ENCODE measurements at places on chromosomes 7 and 10.

- no peak for DNase-seq
Measured at GRCh38 chr7:25408012-25408687, 179.9 kb upstream of the NPVF start.

- DNase-seq: peak; percentile 66
Measured at GRCh38 chr7:75971961-75972763, 22.2 kb downstream of the TMEM120A start.

DNA sequence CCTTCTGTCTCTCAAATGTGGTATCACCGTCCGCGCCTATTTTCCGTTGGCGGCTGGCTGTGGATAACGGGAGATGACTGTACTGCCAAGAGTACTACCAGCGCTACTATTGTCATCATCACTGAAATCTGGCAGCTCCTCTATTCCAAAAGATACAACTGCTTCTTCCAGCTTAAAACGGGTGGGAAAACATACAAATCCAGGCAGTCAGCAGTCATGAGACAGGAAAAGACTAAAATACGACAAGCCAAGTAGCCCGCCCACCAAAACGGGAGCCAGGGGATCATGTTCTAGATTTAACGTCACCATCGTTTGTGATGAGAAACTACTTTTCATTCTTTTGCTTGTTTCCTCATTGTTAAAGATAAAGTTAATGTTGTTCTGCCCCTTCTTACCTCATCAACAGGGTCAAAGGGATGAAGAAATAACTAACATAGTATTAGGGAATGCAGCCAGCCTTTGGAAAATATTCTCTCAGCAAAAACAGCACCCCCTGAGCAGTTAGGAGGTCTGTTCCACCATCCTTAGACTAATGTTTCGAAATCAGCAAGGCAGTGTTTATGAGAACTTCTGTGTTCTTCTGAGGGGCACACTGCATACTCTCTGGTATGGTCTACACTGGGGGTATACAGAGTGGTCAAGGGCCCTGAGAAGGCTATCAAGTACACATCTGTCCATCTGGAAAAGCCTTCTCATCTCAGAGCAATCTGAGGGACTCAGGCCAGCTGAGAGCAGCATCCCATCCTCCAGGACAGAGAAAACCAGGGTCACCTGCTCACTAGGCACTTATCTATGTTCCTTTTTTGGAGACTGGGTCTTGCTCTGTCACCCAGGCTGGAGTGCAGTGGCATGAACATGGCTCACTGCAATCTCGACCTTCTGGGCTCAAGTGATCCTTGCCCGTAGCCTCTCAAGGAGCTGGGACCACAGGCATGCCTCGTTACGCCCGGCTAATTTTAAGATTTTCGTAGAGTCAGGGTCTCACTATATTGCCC lies 47.5 kb downstream of the GNA12 start:
- DNase-seq: no peak

DNA sequence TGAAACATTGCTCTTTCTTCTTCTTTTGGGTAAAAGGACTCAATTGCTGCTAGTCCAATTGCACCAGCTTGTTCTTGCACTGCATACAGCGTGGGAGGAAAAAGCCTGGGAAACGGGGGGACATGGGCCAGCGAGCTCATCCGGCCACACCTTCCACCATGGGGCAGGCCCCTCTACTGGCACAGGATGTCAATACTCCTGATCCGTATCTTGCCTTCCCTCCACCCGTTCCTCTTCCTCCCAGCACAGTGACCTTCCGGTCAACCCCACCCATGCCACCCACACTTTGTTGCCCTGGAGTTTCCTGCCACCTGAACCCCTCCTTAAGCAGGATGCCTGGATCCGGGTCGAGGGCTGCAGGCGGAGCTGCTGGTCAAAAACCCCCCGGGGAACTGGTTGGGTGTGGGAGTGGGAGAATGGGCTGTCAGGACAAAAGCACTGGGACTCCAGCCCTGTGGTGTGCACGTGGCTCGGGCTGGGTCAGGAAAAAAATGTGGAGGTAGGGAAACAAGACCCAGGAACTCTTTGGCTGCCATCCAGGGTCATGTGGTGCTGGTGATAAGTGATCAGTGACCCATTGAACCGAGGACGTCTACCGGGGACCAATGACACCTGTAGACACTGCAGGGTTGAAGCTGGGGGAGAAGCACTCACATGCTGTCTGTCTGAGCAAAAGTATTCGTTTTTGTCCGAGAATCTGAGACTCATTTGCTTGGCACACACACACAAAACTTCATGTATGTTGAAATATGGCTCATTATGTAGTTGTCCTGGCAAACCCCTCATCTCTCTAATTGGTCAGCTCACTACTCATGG lies 8.1 kb downstream of the IL2RA start:
- DNase-seq: peak; percentile 43

GRCh38 chr7:82469207-82469606 lies 25.6 kb upstream of the CACNA2D1 start:
- no peak for DNase-seq

- no peak for DNase-seq
Measured at GRCh38 chr7:139431010-139431409, 52.5 kb downstream of the KLRG2 start.

DNA sequence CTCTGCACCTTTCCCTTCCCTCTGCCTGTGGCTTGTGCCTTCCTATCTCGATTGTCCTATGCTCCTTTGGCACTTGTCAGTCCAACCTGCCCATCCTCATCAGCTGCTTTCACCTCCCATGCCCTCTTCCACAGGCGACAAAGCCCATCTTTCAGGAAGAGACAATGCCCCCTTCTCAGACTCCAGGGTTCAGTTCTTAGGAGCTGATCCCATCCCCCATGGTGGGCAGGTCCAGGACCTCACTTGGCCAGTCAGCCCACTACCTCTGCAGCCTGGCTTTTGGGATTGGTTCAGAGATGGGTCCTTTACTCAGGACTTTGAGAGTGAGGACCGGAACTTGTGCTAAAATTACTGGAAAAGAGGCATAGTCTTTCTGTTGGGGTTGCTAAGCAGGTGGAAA lies 74.0 kb upstream of the NANOS1 start:
- DNase-seq: peak; percentile 35

DNA sequence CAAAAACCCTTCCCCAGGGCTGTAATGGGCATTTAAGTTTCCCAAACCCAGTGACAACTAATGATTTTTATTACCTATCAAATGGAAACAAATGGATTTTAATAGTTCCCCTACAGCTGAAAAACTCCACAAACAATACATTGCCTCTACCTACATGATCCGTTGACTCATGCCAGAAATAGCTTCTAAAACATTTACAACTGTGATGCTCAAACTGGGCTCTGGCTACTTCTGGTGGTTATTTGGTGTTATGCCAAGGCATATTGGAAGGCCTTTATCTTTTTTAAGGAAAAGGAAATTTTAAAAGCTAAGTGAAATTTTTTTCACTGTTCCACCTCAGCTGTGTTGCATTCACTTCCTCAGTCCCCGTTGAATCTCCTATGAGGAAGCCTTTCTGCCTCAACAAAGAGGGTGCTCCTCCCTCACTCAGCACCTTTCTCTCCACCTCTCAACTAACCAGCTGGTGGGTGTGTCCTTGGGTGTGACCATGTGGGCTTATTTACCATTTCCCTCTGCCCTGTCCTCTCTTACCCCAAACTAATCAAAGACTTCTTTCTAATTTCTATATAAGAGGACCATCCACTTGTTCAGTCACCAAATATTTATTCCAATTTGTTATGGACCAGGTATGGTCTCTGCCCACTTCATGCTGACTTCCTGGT lies 82.9 kb downstream of the PRTFDC1 start:
- DNase-seq: no peak

GRCh38 chr10:60338786-60339185 lies 50.9 kb downstream of the ANK3 start:
- DNase-seq: no peak

GRCh38 chr7:90621125-90621746 lies 25.1 kb downstream of the CDK14 start:
- no peak for DNase-seq

- no peak for DNase-seq
Measured at GRCh38 chr10:45201271-45201670, 114.1 kb downstream of the OR13A1 start.

DNA sequence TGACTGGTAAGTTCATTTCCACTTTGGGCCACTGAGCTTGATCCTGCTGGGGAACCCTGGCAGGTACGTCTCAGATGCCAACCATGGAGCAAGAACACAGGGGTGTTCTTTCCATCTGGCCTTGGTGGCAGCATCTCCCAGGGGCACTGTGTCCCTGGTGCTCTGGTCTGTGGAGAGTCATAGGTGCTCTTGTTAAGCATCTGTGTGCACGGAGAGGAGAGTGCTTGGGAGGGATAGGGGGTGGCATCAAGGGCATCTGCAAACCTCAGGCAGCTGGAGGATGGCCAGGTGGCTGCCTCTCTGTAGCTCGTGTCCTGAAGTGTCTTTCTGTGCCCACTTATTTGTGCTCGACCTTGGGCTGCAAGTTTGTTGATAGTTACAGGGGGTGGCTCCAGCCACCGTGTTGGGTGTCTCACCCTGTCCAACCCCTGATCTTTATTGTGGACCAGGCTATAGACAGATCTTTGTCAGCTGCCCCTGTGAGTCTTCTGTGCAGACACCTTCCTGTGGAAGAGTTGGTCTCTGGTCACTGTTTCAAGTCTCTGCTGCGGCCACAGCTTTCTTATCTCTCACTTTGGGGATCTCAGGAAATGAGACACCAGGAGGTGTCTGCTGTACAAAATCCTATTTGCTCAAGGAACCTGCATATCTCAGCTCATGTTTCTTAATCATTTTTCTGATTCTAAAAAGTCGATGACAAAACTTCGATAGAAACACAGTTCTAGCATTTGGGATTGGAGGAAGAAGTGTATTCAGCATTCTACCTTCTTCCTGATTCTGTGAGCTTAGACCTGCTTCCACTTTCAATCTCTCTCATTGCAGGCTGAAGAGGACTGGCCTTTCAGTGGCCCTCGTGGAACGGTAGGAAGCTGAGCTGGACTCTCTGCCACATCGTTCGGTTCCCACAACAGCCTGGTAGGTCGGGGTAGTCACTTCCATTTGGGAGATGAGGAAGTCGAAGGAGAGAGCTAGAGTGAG lies 17.2 kb upstream of the GIMAP8 start:
- peak; percentile 34 for DNase-seq

- no peak for DNase-seq
Measured at GRCh38 chr10:88418871-88419270, 164.2 kb downstream of the RNLS start.

DNA sequence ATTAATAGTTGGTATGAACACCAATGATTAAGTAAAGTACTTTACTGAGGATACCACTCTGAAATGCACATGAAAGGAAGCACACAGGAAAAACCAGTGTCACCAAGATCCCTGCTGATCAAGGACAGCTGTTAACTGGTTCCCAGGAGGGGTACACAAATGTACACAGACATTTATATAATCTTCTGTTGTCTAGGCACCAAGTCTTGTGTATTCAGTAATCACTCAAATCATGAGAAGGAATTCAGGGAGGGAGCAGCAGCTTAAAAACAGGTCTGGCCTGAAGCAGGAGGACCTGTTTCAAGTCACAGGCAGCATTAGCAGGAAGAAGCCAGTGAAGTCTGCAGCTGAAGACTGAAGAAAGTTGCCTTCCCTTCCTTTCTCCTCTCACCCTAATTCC lies 18.7 kb downstream of the MPP7 start:
- no peak for DNase-seq

- peak; percentile 52 for DNase-seq
Measured at GRCh38 chr7:27156916-27157701, 634 bp upstream of the HOXA7 start.

- DNase-seq: no peak
Measured at GRCh38 chr7:157951300-157952049, 614.7 kb downstream of the DNAJB6 start.

DNA sequence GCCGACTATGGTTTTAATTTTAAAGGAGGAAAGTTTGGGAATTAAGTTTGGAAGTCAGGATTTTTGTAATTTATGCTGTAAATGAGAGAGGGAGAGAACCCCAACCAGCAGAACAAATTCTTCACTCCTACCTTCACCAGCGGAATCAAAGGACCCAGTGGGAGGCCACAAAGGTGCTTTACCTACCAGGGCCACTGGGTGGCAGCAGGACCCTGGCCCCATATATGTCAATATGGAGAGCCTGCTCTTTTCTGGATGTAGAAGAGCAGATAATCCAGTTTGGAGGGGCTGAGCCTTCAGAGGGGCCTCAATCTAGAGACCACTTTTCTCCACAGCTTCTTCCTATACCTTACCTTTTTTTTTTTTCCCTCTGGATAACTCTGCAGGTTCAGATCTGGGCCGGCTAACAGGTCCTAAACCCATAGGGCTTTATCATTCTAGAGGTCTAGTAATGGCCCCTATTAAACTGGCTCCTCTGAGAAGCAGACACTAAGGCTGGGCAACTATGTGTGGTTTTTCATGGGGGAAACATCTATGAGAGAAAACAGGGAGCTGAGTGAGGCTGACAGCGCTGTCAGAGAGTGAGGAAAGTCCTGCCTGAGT lies 8.5 kb upstream of the SCD start:
- peak; percentile 77 for DNase-seq

DNA sequence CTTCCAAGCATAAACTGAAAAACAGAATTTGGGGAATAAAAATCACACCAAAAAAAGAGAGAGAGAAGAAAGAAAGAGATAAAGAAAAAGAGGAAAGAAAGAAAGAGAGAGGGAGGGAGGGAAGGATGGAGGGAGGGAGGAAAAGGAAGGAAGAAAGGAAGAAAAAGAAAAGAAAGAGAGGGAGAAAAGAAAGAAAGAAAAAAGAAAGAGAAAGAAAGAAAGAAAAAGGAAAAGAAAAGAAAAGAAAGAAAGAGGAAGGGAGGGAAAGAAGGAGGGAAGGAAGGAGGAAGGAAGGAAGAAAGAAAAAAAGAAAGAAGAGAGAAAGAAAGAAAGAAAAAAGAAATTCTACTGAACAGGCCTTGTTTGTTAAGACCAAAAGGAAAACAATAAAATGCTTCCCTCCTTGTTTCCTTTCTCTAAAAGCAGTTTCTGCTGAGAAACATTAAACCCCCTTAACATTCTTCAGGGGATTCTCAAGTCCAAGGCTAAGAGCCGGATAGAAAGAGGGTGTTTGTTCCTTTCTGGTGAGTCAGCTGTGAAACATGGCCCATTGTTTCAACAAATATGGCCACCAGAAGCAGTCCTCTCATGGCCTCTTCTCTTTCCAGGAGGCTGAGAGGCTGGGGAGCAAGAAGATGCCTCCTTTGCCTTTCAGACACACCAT lies 46.9 kb upstream of the GPAM start:
- no peak for DNase-seq

GRCh38 chr7:79790656-79791262 lies 337.3 kb upstream of the MAGI2 start:
- DNase-seq: no peak

DNA sequence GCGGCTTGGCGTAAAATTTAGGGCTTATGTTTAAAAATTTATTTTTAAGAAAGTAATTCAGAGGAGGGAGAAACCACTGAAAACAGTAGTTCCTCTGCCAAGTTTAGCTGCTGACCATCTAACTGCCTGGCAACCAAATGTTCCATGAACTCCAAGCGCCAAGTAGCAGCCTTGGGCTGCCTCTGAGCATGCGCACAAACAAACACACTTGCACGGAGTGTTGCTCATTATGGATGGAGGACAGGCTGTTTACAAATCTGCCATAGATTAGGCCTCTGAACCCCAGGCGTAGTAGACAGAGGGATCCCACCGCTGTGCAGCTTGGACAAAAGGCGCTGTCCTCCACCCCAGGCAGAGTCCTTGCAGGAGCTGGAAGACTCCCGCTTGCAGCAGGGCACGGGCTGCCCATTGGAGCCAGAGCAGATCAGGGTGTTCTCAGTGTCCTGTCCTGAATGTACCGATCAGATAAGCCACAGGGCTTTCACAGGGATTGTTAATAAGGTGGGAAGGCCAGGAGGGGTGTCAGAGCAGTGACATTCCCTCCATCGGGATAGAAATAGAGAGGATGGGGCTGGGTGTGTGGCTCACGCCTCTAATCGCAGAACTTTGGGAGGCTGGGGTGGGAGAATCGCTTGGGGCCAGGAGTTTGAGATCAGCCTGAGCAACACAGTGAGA lies 47.7 kb upstream of the LYZL1 start:
- DNase-seq: no peak

Measured in ecto neural progenitor cell (in vitro differentiated cells).